BJ (cell line): ENCODE measurements at places on chromosomes 7 and 10.
A peak's percentile ranks its signal among the peaks of the same experiment; 100 is the strongest.

GRCh38 chr7:391411-391951 lies 101.5 kb downstream of the FOXL3 start:
- no peak for DNase-seq

- no peak for DNase-seq
Measured at GRCh38 chr10:29668628-29669027, 33.9 kb upstream of the SVIL start.

DNA sequence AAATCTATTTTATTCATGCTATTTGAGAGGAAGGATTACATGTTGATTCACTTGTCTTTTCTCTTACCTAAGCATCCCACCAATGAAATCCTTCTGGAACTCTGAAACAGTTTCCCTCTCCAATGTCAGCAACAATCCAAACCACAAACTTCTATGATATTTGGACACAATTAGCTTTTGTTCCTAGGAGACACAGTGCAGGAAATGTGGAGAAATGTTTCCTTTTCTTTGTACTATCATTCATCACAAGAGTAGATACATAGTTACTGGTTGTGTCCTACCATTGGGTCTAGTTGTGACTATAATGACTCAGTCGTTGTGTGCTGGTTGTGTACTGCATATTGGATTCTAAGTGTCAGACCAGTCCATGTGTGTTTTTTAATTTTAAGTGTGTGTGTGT lies 156.8 kb upstream of the MAGI2 start:
- DNase-seq, result peak; percentile 13

DNA sequence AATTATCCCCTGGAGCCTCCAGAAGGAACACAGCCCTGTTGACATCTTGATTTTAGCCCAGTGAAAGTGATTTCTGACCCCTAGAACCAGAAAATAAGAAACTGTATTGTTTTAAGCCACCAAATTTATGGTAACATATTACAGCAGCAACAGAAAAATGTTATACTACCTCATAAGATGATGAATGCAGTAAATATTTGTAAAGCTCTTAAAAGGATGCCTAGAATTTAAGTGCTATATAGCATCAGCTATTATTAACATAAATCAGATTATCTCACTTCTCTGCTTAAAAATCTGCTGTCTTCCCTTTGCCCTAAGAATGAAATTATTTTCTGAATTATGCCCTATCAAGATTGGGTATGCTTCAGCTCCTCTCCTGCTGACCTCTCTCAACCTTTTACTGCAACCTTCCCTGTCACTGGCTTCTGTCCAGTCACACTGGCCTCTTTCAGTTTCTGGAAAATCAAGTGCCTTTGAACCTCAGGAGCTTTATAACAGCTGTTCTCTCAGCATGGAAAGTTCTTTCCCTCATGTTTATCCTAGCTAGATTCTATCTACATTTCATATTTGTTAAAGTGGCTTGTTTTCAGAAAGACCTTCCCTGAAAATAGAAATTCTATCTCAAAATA lies 78.9 kb downstream of the GPR37 start:
- DNase-seq, result no peak

DNA sequence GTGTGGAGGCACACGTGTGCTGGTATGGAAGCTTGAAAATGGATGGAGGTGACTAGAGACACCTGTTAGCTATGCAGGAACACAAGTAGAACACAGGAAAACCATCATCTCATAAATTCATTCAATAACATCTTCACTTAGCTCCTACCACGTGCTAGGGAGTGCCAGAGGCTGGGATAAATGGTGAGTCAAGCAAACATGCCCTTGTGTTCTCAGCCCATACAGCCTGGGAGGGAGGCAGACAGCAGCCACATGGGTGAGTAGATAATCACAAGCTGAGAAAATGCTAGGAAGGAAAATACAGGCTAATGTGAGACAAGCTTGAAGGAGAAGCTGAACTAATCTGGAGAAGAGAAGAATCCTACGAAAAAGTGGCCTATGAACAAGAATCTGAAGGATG lies 468.0 kb upstream of the ZMIZ1 start:
- DNase-seq, result no peak
